ENCODE measurements at places on chromosomes 5 and 9.

DNA sequence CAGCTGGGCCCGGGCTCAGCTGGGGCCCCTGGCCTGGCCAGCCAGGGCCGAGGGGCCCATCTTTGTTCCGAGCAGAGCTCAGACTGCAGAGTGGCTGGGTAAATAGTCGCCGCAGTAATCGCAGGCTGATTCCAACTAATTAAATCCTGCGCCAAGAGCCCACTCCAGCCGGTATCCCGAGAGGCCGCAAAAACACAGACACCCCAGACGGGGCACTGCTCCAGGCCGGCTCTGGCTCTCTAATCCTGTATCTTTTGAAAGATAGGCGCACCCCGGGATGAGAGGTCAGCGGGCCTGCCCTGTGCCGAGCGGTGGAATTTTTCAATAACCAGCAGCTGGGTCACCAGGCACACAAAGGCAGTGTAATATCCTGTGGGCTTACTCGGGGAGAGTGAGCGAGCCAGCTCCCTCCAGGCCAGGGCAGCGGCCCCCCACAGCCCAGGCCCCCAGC is 57.7 kb downstream of the LMX1B start:
- no peak for DNase-seq

GRCh38 chr9:113355040-113355596 is 5.8 kb downstream of the BSPRY start:
- no peak for DNase-seq

GRCh38 chr9:121634329-121635261 is 16.8 kb upstream of the DAB2IP start:
- no peak for DNase-seq

DNA sequence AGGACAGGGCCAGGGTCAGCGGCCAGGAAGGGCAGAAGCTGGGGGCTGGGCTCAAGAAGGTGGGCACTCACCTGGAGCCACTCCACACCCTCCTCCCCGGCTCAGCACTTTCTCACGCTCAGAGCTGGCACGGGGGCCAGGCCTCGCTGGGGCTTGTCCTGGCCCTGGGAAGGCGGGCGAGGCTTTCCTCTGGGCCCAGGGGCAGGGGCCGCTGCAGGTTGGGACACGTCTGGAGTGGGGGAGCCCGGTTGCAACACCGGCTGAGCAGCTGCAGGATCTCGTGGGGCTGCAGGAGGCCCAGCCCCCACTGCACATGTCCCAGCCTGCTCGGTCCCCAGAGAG is 38.9 kb upstream of the EGFL7 start:
- no peak for DNase-seq

- no peak for DNase-seq
Measured at GRCh38 chr9:61673247-61673646, 483.4 kb downstream of the SPATA31A7 start.

- no peak for DNase-seq
Measured at GRCh38 chr5:140988100-140988499, 21.8 kb downstream of the PCDHAC2 start.

DNA sequence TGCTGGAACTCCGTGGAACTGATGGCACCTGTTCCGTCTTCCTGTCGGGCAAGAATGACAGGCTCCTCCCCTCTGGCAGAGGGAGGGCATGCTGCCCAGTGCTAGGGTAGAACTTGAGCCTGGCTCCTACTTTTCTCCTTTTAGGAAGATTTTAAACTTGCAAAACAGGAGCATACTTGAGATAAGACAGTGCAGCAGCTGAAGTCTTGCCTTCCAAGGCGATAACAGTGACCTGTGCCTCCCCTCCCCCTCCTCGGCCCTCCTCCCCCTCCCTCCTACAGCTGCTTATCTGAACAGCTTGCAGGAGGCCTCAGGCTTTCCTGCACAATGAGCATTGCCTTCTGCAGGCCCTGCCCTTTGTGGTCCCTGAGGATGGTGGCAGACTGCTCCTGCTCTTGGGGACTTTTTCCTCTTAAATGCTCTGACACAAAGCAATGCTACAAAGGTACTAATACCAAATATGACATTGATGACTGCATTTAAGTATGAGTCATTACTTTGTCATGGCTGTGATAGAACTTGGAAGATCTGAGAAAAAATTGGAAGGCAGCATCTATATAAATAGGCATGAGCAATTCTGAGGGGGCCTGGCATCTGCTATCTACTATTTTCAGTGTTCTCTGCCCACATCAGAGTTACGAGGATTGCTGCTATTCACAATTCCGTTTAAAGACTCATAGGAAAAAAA is 2.0 kb downstream of the GADD45G start:
- DNase-seq, result no peak

GRCh38 chr5:124538191-124538590 is 208.2 kb downstream of the ZNF608 start:
- no peak for DNase-seq

DNA sequence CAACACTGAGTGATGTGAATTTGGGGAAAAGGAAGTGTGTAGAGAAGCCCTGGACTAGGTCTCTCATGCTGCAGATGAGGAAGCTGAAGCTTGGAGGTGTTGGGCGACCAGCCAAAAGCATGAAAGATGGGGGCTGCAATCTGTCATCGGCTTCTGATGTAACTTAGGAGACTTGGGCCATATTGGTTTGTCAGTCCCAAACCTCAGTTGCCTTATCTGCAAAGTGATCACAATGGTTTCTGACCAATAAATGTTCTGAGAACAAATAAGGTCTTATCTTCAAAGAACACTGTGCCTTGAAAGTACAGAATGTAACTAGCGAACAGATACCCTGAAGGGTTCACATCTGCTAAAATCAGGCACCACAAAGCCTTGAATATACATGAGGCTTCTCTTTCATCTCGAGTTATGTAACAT is 198.4 kb upstream of the NR3C1 start:
- no peak for DNase-seq

DNA sequence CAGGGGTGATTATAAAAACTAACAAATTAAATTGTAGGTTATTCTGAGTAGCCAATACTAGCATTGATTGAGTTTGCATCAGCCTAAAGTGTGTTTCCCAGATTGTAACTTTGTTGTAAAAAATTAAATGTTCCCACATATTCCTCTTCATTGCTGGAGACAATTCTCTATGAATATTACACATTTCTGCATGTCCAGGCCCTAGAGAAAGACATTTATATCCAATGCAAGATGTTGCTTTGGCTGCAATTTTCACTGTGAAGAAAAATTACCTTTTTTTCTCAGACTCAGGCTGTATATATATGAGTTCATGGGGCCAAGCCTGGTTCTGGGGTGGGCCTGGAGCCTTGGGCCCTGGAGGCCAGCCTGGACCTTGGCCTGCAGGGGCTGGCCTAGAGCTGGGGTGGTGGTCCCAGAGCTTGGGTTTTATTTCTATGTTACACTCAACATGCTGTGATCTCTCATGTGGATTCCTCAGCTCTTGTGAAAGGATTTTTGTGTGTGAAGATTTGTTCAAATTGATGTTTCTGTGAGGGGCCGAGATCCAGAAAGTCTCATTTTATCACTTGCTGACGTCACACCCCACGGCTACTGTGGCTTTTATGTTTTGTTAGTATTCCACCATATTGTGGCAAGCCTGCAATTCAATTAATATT is 232.5 kb downstream of the SPATA31A1 start:
- DNase-seq, result no peak

GRCh38 chr9:21559402-21560280 is 77.5 kb upstream of the IFNE start:
- DNase-seq, result peak; percentile 37
